Stimulated activated CD4-positive, alpha-beta T cell treated with anti-CD3 and anti-CD28 coated beads, Interleukin-4, amount 100 ng/mL, for 24 hours (primary cell): ENCODE measurements at places on chromosomes 12 and 14.

- peak; percentile 39 for DNase-seq
These were observed 133.5 kb downstream of the CPNE8 start for GRCh38 chr12:38771871-38772270.

DNA sequence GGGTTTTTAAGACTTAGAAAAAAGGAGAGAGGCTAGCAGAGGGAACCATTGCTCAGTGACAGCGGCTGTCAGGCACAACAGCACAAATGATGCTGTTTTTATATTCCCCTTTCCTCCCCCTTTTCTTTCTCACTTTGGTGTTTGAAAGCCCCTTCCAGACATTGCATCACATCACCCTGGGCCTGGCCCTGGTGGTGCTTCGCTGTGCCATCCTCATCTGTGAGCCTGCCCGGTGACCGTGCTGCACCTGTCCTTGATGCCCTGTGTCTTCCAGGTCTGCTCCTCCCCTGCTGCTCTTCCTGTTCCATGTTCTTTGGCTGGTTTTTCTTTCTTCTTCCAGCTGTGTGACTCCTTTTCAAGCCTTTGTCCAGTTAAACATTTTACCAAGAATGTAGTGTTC is 24.8 kb downstream of the KLC1 start:
- DNase-seq = no peak

GRCh38 chr12:27474344-27474743 is 27.8 kb downstream of the SMCO2 start:
- no peak for DNase-seq

DNA sequence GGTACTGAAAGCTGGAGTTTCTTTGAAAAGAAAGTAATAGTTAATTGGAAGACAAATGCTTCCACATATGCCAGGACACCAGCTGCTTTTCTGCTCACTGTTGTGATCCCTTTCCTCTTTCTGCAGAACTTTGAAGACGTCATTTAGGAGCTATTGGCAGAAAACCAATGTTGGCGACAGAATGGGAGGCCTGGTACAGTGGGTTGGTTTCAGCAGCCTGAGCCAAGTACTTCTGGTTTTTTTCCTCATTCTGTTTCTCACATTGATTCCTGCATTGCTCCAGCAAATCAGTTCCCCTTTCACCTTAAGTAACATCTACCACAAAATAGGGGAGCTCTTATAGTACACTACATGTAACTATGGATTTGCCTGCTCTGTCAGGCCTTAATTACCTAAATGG is 96.9 kb downstream of the FIGNL2 start:
- no peak for DNase-seq

DNA sequence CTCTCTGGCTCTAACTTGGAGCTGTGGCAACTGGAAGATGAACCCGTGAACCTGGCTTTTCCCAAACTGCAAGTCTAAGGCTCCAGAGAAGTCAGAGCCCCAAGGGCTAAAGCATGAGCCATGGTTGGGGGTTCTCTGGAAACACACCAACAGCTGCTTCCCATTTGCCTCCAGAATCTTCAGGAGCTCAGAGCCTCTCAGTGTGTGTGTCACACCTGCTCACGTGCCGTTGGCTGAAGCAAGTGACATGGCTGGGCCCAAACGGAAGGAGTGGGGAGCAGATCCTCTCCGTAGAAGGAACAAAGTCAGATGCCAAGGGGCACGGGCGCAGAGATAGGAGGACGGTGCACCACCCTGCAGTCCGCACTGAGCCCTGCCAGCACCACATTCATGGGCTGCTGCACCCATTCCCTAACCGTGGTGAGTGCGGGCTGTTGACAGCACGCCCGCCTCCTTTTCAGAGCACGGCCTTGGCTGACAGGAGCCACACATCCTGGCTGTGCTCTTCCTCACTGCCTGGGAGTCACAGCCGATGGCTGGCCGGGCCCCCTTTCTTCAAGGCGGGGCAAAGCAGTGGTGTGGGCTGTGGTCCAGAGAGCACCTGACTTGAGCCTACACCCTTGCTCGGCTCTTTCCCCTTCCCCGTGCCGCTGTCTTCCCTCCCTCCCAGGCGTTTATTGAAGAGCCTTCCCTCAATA is 16.6 kb upstream of the TRAF3 start:
- DNase-seq = no peak

- DNase-seq = no peak
These were observed 51.0 kb upstream of the SRSF5 start for GRCh38 chr14:69715725-69716477.
